ENCODE measurements at places on chromosomes 12 and 14.

GRCh38 chr14:26597589-26598080 is at the start of gene NOVA1:
Gene NOVA1, minus strand, starts transcription at chr14:26598033. Its CDS starts 597 bp downstream, at chr14:26597436.
- DNase-seq = no peak

DNA sequence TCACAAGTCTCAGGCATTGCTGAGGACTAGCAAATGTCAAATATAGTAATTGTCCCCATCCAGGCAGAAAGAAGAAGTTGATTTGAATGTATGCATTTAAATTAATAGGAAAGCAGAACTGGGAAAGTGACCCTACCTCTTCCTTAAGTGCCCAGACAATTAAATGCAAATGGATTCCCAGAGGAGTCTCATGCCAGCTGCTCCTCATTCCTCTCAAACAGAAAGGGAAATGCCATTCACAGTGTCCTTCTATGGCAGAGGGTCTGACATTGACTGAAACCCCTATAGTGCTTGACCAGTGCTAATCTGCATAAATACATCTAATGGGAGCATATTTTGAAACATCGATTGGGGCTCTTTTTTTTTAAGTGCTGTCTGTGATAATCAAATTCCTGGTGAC is 292.4 kb upstream of the SEL1L start:
- no peak for DNase-seq

GRCh38 chr12:114774197-114774596 is 90.2 kb upstream of the TBX3 start:
- no peak for DNase-seq

DNA sequence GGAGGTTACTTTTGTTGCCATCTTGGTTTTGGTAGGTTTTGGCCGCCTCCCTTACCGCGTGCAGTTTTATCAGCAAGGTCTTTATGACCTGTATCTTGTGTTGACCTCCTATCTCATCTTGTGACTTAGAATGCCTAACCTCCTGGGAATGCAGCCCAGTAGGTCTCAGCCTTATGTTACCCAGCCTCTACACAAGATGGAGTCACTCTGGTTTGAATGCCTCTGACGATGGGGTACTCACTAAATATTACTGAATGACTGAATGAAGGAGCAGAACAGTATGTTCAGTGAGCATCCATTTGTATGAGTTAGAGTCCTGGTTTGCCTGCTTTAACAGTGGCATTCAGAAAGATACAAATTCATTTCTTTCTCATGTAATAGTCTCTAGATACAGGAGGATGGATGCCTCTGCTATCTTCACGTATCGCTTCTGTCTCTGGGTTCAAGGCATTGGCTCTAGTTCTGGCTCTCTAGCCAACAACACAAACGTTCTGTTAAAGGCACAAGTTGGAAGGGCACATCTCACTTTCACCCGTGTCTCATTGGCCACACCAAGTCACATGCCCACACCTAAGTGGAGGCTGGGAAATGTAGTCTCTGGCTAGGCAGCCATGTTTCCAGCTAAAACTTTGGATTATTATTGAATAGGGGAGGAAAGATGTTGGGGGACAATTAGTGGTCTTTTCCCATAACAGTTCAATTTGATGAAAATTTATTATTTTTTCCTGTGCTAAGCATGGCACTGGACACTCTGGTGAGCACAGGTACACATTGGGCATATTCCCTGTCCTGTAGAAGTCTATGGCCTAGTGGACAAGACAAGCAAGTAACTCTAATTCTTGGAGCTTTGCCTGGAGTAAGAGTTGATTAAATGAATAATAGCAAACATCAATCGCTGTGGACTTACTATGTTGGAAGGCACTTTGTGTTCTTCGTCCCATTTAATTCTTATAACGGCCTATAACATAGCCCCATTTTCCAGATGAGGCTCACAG is 75.2 kb upstream of the RPH3A start:
- DNase-seq = no peak

DNA sequence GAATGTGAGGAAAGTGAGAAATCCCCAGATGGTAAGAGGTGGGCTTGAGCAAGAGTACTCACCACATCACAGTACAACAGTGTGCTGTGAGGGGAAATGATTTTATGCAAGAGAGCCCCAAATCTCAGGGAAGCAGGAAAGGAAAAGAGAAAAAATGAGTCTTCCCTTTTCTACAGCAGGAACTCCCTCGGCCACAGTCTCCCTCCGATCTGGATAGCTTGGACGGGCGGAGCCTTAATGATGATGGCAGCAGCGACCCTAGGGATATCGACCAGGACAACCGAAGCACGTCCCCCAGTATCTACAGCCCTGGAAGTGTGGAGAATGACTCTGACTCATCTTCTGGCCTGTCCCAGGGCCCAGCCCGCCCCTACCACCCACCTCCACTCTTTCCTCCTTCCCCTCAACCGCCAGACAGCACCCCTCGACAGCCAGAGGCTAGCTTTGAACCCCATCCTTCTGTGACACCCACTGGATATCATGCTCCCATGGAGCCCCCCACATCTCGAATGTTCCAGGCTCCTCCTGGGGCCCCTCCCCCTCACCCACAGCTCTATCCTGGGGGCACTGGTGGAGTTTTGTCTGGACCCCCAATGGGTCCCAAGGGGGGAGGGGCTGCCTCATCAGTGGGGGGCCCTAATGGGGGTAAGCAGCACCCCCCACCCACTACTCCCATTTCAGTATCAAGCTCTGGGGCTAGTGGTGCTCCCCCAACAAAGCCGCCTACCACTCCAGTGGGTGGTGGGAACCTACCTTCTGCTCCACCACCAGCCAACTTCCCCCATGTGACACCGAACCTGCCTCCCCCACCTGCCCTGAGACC is 7.8 kb downstream of the ATN1 start:
- DNase-seq = no peak

GRCh38 chr14:20848955-20849570 is 42.1 kb upstream of the RNASE3 start:
- no peak for DNase-seq

DNA sequence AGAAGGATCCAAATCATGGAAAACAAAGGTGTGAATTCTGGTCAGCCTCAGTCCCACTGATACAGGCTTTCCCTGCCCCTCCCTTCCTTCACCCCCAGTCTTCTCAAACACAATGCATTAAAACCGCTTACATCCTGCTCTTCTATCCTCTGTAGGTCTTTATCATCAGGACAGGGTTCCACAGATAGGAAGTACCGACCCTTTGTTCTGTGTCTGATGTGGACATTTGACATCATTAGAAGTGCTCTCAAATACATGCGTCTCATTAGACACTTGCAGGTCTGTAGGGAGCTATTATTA is 339 bp downstream of the EDDM3B start:
- DNase-seq = no peak

GRCh38 chr14:77219591-77219990 is 38.0 kb downstream of the TMEM63C start:
- no peak for DNase-seq

DNA sequence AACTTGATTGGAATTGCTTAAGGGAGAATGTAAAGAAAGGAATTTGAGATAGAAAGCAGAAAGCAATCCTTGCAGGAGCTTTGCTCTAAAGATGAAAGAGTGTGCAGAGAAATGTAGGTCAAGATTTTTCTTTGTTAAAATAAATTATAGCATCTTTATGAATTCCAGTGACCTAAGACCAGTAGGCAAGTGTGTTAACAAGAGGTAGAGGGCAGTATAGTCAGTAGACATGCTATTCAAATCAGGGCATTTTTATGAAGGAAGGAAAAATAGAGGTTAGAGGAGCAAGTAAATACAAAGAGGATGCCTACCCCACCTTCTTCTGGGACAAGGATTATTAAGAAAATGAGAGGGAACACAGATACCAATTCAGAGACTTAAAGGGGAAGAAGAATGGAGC is 148.5 kb downstream of the PLCZ1 start:
- DNase-seq = no peak

GRCh38 chr12:57850854-57851430 is 4.4 kb upstream of the CTDSP2 start:
- DNase-seq = no peak

- no peak for DNase-seq
Observed at GRCh38 chr14:104371031-104371430, 208.5 kb upstream of the C14orf180 start.

- DNase-seq = no peak
Observed at GRCh38 chr12:123268850-123269249, 2.8 kb downstream of the CDK2AP1 start.

DNA sequence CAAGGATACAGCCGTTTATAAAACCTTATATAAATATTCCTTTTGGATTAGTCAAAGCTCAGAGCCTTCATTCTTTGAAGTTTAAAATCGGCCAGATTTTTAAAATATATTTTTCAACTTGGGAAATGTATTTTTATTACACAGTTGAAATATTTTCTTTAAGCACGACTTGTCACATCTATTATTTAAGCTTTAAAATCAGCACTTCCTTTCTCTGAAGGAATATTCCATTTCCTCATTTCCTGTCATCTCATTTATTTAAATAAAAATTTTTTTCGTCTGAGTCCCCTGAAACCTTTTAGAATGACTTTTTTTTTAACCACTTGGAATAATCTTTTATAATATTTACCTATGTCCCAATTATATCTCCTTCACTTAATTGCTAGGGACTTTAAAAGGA is 107.5 kb upstream of the PDE3A start:
- DNase-seq = no peak

- no peak for DNase-seq
Observed at GRCh38 chr12:94750864-94751263, 100.5 kb upstream of the TMCC3 start.

GRCh38 chr14:44914849-44915248 is 46.9 kb downstream of the KLHL28 start:
- no peak for DNase-seq

- no peak for DNase-seq
Observed at GRCh38 chr12:115013236-115013981, 329.4 kb upstream of the TBX3 start.

GRCh38 chr14:84544486-84545131 is 985.3 kb upstream of the FLRT2 start:
- no peak for DNase-seq

DNA sequence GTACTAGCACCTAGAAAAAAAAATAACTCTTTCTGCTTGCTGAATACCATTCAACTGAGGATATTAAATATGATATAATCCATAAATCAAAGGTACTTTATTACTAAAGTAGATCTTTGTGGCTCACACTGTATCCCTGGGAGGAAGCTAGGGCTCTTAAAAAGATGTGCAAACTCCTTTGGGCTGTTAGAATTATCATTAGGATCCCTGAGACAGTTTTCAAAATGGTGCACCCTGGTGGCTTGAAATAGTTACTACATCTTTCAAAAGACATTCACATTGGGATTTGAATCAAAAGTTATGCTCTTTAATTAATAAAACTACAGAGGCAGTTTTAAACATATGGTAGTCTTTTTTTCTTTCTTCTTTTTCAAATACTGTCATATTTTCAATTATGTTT is 228.5 kb upstream of the G2E3 start:
- DNase-seq = no peak

- no peak for DNase-seq
Observed at GRCh38 chr12:113298861-113299545, 35.9 kb downstream of the SLC8B1 start.

GRCh38 chr12:4996714-4997113 is 47.0 kb upstream of the KCNA5 start:
- no peak for DNase-seq

- DNase-seq = no peak
Observed at GRCh38 chr14:97477353-97477752, 680.2 kb downstream of the VRK1 start.

DNA sequence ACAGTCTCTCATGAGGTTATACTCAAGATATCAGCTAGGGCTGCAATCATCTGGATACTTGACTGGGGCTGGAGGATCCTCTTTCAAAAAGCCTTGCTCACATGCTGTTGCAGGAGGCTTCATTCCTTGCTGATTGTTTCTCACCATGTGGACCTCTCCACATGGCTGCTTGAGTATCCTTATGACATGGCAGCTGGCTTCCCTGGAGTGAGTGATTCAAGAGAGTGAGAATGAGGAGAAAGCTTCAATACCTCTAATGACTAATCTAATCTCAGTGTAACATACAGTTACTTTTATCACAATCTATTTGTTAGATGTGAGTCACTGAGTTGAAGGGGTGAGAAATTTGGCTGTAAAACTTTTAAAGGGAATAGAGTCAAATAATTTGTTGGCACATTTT is 14.4 kb upstream of the SDR39U1 start:
- DNase-seq = no peak

DNA sequence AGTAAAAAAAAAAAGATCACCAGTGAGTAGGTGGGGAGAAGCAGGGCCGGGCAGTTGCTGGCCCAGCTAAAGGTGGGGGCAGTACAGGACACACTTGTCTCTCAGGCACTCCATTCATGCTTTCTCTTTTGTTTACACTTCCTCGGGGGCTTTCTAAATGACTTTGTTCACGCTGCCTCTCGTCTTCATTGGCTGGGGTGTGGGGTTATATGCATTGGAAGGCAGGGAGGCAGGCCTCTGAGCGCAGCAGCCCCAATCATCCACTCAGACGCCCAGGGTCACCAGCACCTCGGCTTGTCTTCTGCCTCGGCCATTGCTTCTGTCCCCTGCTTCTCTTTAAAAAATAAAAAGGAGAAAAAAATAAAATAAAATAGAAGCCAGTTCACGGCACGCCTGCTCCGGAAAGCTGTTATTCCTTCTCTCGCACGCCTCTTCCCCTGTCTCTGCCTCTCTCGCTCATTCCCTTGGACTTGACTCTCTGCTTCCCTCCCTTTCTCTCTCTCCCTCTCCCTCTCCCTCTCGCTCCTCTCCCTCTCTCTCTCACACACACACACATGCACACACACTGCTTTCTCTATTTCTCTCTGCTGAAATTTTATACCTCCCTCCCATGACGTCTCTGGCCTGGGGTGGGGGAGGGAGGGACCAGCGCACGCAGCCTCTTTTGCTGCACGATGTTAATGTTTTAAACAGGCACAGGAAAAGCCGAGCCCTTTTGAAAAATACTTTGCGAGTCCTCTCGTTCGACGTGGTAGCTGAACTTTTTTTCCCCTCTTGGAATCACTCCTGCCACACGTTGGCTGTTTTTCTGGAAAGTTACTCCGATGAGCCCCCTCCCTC is at the start of gene TGFB3:
Gene TGFB3 (minus strand): TSS at position 570 of the 840 bp plus-strand sequence. CDS start 1,102 bp downstream, outside the sequence.
- DNase-seq = peak; percentile 47

DNA sequence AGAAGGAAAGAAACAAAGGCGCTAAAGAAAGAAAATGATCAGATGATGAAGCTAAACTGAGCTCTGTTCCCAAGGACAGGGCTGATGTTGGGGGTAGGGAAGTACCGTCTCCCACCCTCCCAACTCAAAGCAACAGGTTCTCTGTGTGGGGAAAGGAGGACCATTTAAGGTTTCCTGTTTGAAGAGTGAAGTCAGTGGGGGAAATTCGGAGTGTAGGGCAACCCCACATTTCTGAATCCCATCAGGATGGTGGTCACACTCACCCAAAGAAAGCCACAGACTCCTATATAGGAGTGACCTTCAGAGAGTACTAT is 131.1 kb downstream of the KSR2 start:
- no peak for DNase-seq

GRCh38 chr12:118145113-118145797 is 9.3 kb downstream of the PEBP1 start:
- DNase-seq = no peak

DNA sequence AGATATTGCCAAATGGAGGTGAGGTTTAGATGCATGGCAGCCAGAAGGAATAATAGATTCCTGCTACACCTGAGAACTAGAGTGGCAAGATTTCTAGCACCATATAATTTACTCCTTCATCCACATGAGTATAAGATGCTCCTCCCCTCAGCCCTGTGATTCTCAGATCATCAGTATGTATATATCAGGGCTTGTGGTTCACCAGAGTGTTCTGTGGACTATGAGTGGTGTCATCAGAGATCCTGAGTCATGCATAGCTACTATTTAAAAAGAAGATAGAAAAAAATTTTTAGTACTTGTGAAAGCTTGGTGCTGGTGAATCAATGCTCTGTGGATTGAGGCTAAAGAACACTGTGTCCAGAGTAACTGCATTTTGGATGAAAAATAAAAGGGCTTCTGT is 285.9 kb downstream of the BMP4 start:
- no peak for DNase-seq

All from stimulated activated CD4-positive, alpha-beta T cell treated with anti-CD3 and anti-CD28 coated beads, Interleukin-4, amount 100 ng/mL, for 24 hours (primary cell).